ENCODE measurements at places on chromosomes 13 and 19.

DNA sequence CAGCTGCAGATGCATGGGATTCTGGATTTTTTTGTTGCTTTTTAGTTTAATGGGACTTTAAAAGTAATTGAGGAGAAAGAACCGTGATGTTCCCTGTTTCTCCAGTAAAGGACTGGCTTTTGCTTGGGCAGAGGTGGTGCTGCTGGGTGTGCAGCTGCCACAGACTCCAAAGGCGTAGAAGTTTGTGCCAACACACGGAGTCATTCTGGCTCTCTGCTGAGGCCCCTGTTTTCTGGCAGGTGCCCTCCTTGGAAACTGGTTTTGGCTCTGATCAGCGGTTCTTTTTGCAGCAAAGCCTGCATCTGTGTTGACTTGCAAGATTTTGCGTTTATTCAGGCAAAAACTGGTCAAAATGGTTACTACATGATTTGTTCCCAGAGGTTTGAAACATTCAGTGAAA lies 16.0 kb upstream of the QTRT1 start:
- no peak for DNase-seq

GRCh38 chr13:48492470-48493065 lies 40.3 kb downstream of the RCBTB2 start:
- peak; percentile 25 for DNase-seq

DNA sequence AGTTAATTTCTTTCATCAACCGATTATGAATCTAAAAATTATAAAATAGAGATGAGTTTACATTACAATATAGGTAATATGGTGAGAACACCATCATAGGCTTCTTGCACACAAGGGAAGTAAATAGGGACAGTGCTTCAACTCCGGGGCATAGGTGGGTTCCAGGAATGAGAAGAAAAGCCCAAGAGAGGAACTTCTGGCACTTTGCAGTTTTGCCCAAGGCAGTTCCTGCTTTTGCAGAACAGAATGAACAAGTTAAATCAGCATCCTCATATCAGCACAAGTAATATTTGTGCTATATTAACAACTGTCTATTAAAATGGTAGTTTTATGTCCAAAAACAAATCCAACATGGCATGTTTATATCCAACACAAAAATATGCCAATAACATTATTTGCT lies 60.1 kb downstream of the DACH1 start:
- no peak for DNase-seq

DNA sequence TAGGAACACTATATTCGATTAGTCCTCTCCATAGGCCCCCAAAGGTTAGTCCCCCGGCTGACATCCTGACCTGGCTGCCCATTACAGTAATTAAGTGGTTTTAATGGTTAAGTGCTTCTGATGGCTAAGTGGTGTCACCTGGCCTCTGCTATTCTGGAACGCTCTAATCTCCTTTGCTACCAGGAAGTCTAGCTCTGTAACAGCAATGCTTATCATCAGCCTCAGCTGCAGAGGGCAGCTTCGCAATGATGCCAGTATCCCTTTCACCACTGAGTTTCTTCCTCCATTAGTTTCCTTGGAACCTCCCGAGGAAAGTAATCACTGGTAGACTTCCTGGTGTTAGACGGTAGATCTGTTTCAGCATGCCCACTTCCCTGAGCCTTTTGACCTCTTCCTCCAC lies 8.6 kb upstream of the RNF6 start:
- no peak for DNase-seq

GRCh38 chr13:59121507-59121906 lies 1042.2 kb downstream of the DIAPH3 start:
- no peak for DNase-seq

- DNase-seq, result no peak
Measured at GRCh38 chr19:12330340-12330739, 3.1 kb downstream of the ZNF563 start.

DNA sequence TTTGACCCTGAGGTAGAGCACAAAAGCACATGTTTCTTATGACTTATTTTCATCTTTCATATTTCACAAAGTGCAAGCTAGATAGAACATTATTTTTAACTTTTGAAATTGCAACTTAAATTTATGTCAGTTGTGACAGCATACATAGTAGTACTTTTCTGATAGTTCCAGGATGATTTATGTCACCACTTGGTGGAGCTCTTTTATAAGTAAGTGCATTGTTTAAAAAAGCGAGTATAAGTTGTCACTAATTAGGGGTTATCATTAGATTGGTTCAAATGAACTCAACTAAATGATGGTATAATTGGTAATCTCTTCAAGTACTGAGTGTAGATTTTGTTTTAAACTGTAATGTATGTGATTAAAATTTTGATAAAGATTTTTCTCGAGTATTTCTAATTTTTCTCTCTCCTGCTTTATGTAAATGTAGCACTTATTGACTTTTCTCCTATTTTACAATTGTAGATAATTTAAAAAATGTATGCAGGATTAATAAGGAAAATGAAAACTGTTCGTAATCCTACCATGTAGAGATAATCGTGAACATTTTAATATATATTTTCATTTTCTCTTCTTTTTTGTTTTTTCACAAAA lies 31.1 kb downstream of the RB1 start:
- DNase-seq, result no peak

GRCh38 chr19:8610041-8610935 lies at the start of gene ADAMTS10:
Gene ADAMTS10 (minus strand): TSS chr19:8610715. CDS start chr19:8605710, 5,005 bp downstream.
- no peak for DNase-seq

DNA sequence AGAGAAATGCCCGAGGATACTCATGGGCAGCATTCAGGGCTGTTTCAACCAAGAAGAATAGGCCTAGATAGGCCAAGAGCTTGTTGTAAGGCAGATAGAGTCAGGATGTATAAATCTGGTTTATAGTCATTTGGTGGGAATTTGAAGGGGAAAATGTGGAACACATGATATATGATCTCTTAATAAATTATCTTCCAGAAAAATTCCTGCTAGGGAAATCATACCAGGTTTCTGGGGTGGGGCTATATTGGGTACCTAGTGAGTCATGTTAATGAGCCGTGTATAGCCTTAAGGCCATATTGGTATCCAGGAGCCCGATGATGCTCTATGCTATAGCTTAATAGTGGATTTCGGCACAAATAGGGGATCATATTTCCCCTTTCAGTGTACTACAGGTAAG lies 51.5 kb upstream of the HTR2A start:
- no peak for DNase-seq

GRCh38 chr19:34994286-34994642 lies 5.9 kb upstream of the GRAMD1A start:
- no peak for DNase-seq

GRCh38 chr13:113121928-113122471 lies 599 bp upstream of the F10 start:
- DNase-seq, result no peak

GRCh38 chr13:41639955-41640780 lies 182.8 kb downstream of the RGCC start:
- no peak for DNase-seq

DNA sequence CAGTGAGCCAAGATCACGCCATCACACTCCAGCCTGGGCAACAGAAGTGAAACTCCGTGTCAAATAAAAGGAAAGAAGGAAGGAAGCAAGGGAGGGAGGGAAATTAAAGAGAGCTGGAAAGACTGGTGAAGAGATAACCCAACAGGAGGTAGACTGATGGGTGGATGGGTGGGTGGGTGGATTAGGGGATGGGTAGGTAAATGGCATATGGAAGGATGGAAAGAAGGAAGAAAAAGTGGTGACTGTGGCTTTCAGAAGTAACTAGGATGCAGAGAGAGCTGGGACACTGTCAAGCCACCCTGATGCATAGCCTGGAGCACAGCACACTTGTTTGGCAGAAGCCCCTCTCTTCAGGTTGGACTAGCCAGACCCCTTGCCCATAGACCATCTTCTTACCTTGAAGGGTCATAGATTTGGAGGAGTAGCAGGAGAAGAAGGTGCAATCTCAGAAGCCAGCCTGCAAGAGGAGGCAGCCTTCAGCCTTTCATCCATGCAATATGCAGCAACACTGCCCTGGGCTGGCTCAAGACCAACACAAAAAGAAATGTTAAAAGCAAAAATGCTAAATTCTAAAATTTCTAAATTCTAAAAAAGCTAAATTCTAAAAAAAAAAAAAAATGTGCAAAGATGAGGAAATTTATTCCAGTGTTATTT lies 5.1 kb downstream of the IQCN start:
- no peak for DNase-seq

DNA sequence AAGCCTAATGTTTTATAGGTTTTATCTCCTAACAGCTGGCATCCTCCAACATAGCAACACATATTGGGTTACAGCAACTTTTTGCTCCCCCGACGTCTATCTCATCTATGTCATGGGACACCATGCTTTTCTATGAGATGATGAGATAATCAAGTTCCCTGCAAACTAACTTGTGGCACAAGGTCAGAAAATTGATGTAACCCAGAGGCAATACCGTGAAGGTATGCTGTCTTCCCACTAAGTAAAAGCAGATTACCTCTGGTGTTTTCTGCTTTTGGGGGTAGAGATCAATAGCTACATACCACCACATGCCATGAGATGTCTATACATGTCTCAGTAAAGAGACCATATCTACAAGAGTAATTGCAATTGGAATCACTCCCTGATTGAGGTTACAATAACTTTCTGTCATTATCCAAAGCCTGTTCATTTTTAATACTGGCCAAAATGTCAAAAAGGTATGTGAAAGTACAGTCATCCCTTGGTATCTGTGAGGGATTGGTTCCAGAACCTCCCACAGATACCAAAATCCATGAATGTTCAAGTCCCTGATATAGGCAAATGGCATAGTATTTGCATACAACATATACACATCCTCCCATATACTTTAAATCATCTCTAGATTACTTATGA lies 131.3 kb downstream of the CYSLTR2 start:
- DNase-seq, result no peak

DNA sequence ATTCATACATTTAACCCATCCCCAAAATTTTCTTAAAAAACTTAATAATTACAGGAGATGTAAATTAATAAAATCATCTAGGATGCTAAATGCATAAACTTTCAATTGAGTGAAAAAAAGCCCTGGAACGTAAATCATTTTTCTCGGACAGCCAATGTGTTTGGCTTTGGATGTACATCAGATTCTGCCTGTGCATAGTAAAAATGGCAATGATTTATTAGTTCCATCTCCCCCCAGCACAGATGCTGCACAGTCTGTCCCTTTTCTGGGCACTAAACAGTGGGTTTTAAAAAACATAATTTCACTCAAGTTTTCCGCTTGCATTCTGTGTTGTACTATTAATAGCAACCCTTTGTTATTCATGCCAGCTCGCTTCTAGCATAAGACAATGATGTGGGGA lies 147.7 kb downstream of the TM9SF2 start:
- DNase-seq, result no peak

DNA sequence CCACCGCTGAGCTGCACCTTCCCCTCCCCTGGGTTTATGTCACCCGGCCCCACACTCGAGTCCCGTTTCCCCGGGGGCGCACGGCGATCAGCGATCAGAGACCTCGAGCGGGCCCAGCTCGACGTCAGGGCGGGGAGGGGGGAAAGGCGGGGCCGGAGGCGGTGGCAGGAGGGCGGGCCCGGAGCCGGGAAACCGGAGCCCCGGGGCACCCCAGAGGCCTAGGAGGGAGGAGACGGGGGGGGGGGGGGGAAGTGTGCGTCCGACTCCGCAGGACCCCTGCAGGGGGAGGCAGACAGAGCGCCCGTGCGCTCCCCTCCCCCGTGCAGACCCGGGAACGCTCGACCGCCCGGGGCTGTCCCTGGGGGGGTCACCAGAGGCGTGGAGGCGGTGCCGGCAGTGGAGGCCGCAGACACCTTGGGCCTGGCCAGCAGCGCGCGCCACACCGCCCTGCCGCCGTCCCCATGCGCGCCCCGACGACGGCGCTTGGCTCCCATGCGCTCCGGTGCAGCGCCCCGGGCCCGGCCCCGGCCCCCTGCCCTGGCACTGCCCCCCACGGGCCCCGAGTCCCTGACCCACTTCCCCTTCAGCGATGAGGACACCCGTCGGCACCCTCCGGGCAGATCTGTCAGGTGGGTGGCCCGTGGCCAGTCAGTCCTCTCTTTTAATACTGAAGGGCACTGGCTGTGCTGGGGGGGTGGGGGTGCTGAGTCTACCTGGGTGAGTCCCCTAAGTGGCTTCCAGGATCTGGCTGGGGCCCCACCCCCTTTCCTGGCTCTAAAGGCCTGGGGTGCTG lies 11.8 kb downstream of the PDE4A start:
- peak; percentile 11 for DNase-seq

- no peak for DNase-seq
Measured at GRCh38 chr13:97120346-97120745, 101.8 kb upstream of the MBNL2 start.

DNA sequence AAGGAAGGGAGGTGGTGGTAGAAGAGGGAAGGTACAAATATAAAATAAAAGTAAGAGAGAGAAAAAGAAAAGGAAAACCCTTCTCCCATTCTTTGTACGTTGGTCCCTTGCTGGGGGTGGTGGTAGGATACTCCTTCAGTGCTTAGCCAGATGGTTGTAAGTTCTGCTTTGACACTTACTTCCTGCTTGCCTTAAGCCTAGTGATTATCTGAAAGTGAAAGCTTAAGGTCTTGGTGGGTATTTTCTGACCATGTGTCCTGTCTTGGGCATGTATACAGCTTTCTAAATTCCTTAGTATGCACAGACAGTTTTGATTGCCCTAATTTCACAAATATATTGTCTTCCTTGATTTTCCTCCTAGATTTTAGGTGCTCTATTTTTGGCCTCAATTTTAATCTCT lies 314.8 kb downstream of the PCDH17 start:
- DNase-seq, result no peak

DNA sequence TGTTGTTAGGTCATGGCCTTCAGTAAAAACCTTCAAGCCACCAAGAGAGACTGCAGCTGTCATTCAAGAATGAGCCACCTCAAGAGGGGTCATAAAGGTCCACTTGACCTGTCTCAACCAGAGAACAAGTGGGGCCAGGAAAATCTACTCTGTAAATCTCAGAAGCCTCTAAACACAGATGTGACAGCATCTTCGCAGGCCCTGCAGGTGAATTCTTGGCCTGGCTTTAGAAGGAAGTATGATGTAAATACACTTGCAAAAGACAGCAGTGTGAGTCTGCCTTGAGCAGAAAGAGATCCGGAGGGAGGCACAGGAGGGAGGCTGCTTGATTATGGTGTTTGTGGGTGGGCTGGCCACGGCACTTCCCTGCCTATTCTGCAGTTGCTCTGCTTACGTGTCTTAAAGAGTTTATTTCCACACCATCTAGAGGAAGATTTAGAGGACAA lies 1082.9 kb downstream of the UQCRFS1 start:
- DNase-seq, result no peak

- DNase-seq, result no peak
Measured at GRCh38 chr19:33622505-33622808, 704 bp downstream of the CHST8 start.

DNA sequence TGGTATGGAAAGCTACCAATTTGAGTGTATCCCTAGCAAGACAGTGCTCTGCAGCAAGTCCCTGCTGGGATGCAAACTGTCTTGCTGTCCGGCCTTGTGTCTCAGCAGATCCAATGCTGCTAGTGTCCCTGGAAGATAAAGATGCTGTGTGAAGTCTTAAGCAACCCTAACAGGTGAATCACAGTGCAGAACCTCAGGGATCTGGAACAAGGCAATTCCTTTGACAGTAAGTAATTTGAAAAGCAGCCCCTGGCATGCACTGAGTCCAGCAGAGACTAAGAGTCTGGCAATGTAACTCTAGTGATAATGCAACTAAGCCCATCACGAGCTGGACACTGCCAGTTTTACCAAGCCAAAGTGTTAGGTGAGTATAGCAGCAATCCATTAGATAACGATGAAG lies 1.7 kb upstream of the UCHL3 start:
- DNase-seq, result no peak

GRCh38 chr19:42554046-42554575 lies 25.8 kb upstream of the CEACAM1 start:
- DNase-seq, result no peak
